Stimulated activated CD4-positive, alpha-beta T cell treated with anti-CD3 and anti-CD28 coated beads, Interleukin-4, amount 100 ng/mL, for 1 hour (primary cell): ENCODE measurements at places on chromosomes 1 and 21.

DNA sequence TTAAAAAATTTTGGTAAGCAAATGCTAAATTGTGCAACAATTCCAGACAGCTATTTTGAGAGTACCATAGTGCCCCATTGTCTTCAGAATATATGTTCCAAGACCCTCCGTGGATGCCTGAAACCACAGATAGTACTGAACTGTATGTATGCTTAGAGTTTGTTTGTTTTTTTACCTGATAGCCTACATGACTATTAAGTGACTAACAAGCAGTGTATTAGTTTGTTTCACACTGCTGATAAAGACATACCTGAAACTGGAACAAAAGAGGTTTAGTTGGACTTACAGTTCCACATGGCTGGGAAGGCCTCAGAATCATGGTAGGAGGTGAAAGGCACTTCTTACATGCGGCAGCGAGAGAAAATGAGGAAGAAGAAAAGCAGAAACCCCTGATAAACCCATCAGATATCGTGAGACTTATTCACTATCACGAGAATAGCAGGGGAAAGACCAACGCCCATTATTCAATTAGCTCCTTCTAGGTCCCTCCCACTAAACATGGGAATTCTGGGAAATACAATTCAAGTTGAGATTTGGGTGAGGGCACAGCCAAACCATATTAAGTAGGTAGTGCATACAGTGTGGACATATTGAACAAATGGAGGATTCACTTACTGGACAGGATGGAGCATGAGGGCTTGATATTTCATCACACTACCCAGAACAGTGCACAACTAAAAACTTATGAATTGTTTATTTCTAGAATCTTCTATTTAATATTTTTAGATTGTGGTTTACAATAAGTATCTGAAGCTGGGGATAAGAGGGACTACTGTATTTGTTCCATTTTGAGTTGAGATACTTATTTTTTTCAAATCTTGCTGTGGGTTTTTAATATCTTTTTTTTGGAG lies 78.5 kb downstream of the LHX9 start:
- DNase-seq = no peak

- no peak for DNase-seq
These were observed 28.3 kb upstream of the S100A7 start for GRCh38 chr1:153488731-153489130.

DNA sequence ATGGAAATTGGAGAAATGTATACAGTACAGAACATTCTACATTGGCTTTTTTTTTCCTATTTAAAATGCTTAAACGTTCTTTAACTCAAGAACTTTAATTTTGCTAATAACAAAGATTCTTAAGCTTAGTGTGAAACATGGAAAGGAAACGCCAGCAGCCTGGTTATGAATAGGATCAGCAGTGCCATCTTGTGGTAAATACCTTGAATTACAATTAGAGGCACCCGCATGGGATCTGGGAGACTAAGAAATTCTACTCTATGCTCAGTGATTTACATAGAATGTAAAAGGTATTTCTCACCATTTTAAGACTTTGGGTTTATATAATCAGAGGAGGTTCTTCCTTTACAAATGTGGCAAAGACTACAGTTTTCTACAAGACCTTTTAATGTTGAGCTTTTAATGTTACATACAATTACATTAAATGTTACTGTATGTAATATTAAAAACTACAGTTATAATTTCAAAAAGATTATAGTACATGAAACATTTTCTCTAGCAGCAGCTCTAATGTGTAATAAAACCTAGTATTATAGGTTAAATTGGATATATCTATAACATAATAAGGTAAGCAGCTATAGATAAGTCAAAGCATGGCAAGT lies 32.1 kb upstream of the APOBEC4 start:
- no peak for DNase-seq

DNA sequence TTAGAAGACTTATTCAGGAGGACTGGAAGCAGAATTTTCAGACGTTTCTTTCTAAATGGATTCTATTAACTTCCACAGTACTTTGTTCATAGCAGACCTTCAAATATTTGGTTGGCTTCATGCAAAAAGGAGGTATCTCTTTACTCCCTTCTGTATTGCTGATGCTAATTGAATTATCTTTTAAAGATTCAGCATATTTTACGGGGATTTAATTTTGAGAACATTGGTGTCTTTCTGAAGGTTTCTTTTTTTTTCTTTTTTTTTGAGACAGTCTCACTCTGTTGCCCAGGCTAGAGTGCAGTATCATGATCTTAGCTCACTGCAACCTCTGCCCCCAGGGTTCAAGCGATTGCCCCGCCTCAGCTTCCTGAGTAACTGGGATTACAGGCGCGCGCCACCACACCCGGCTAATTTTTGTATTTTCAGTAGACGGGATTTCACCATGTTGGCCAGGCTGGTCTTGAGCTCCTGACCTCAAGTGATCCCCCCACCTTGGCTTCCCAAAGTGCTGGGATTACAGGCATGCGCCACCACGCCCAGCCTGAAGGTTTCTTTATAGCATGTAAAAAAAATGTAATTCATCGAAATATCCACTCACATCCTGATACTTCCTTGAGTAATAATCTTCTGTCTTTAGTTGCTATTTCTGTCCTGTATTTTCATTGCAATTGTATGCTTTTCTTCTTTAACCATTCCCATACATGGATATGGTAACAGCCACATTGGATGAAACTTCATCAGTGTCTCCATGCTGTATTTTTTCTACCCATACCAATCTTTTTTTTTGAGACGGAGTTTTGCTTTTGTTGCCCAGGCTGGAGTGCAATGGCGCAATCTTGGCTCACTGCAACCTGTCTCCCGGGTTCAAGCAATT lies 14.5 kb downstream of the CNST start:
- no peak for DNase-seq

- no peak for DNase-seq
These were observed 206.3 kb downstream of the SIPA1L2 start for GRCh38 chr1:232423591-232423990.

GRCh38 chr1:86849756-86850155 lies 64.2 kb downstream of the SELENOF start:
- DNase-seq = no peak

DNA sequence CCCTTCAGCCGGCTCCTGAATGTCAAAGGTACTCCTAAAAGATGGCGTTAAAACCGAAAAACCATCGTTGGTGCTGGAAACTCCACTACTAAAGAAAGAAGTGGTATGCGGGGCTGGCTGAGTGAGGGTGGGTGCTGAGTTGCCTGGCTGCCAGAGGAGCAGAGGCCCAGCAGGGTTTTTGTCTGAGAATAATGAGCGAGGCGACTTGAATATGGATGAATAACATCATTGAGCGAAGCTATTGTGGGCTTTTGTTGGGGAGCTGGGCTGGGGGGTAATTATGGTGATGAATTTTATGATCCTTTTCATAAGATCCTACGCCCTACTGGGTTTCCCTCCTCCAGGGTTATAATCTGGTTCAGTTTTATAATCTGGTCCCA lies 2.0 kb downstream of the PDPN start:
- DNase-seq = no peak

- DNase-seq = no peak
These were observed 892 bp downstream of the TYW3 start for GRCh38 chr1:74733604-74734484.

DNA sequence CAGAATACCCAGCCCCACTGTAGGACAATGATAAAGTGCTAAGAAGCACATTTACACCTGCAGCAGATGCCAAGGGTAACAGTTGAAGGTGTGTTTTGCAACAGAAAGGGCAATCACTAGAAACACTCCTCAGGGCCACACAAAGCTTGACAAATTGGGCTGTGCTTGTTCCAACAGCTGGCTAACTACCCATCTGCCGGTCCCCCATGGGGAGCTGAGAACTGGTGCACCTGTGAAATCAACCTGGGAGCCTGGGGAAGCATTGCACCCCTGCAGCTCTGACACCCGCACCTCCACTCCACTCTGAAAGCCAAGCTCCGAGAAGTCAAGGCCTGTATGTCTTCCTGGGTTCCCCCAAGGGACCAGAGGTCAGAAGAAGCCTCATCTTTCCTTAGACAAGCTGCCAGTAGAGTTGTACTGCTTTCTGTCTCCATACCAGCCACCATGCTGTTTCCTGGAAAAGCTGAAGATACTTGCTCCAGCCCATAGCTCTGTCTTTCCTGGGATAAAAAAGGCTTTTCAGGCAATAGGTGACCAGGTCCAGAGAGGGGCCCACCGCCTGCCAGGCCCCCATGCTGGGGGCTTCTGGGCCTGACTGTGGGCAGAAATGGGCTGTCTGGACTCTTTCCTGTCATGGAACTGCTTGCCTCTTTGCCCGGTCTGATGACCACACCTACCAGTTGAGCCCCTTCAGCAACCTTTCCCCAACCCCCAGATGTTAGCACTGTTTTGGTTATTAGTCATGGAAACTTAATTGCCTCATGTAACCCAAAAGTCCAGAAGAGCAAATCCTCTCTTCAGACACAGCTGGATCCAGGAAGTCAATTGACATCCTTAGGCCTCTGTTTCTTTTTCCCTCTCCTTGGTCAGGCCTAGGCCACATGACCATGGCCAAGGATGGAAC lies 93.6 kb downstream of the KIF14 start:
- no peak for DNase-seq

DNA sequence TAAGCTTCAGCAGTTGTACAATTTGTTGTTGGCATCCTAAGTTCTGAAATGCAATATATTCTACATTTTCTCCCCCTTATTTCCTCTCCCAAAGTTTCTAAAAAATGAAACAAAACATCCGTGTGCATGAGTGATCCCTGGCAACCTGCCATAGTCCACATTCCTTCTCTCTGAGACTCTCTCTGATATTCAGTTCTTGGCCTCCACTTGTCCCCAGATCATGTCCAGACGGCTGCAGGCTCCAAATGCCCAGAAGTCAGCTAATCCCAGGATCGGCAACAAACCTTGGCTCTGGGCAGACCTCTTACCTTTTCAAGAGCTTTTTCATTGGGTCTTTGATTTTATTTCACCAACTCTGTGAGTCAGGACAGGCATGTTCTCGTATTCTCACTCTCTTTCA lies 187.8 kb downstream of the ETS2 start:
- DNase-seq = no peak

DNA sequence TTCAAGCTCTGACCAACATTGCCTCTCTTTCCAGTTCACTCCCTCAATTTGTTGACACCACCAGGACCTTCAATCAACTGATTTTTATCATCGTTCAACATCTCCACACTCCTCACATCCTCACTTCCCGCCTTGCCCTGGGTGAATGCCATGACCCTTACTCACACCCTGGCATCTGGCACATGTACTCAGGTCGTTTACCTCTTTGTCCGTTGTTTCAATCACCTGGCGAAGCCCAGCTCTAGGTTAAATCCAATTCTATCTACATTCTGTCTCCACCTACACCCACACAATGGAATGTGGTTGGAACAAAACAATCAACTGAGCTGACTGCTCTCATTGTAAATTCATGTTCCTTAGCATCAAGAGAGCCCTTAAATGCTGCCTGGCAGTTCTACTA lies 24.2 kb upstream of the TBX15 start:
- DNase-seq = no peak

DNA sequence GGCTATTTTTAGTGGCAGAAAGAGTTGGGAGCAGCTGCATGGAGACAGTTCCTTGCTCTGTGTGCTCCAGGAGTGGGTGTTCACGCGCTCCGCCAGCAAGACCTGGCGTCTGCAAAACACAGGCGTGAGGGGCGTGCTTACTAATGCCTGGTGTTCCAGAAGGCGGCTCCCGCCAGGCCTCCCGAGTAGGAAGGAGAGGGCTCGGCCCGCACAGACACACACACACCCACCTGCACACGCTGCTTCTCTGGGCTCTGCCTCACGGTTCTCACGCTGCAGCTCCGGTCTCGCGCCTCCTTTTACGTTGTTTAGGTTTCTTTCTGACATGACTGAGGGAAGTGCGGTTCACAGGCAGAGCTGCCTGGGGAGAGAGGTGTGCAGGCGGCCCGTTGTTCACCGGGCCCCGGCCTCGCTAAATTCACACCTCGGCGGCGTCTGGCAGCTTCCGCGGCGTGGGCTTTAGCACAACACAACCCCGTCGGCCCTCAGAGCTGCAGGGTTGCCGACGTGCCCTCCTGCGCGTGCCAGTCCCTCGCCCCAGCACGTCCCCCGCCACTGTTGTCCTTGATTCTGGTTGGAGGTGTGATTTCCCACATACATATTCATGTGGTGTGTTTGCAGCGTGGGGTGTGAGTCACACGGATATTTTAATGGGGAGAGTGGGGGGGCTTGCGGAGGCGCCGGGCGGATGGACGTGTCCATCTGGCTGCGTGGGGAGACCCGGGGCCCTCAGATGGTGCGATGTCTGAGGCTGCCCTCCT lies 77.0 kb downstream of the SKI start:
- DNase-seq = no peak

- DNase-seq = peak; percentile 13
These were observed 685 bp upstream of the VAMP4 start for GRCh38 chr1:171742577-171742922.
